Nephron progenitor cell (in vitro differentiated cells): ENCODE measurements at places on chromosomes 1 and 21.

DNA sequence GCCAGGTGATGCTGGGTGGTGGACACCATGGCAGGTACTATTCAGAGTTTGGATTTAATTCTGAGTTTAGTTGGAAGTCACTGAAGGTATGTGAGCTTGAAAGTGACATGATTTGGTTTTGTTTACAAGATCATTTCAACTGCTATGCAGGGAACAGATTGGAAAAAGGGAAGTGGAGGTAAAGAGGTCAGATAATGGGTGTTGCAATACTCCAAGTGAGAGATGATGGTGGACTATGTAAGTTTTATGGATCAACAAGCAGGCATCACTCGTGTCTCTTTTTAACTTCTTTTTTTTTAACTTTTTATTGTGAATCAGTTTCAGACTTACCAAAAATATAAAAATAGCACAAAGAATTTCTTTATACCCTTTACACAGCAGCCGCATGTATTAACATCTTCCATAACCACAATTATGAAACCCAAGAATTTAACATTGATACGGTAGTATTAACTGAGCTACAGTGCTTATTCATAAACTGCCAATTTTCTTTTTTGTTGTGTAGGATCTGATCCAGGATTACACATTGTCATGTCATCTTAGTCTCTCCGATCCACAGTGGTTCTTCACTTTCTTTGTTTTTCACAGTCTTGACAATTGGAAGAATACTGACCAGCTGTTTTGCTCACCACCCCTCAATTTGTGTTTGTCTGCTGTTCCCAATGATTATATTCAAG is 24.9 kb upstream of the NHLH2 start:
- no peak overlapping the region for H3K27ac ChIP-seq
- peaks cover 16% of the 10 kb centered on the region for H3K4me1 ChIP-seq
- no peaks in the 10 kb centered on the region for H3K36me3 ChIP-seq
- DNase-seq, result no peak
- H3K27me3 ChIP-seq, result no peaks in the 10 kb centered on the region

GRCh38 chr1:98910827-98911226 is 93.8 kb downstream of the PLPPR5 start:
- H3K27ac ChIP-seq, result no peak overlapping the region
- H3K4me1 ChIP-seq, result peaks cover 13% of the 10 kb centered on the region
- no peak overlapping the region for H3K4me3 ChIP-seq
- DNase-seq, result no peak
- H3K27me3 ChIP-seq, result no peaks in the 10 kb centered on the region

GRCh38 chr1:46013581-46013980 is 118.8 kb downstream of the PIK3R3 start:
- no peak overlapping the region for H3K4me3 ChIP-seq
- H3K27me3 ChIP-seq, result no peaks in the 10 kb centered on the region
- H3K4me1 ChIP-seq, result no peaks in the 10 kb centered on the region
- peaks cover 55% of the 10 kb centered on the region for H3K36me3 ChIP-seq
- DNase-seq, result no peak

DNA sequence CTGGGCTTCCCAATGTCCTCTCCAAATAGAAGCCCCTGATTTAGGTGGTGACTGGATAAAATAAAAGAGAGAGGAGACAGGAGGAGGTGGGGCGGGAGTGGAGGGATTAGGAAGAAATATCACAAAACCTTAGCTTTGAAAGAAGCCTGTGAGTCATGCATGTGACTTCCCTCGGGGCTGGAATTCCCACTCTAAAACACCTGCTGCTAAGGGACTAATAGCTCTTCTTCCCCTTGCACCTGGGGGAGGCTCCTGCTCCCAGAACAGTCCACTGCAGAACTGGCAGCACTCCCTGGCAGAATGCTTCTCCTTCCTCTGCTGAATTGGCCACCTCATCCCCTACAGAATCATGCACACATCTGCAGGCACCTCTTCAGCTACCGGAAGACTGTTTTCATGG is 207.2 kb downstream of the ATG4C start:
- no peak for DNase-seq
- peaks cover 10% of the 10 kb centered on the region for H3K27me3 ChIP-seq
- no peak overlapping the region for H3K4me3 ChIP-seq
- peaks cover 9% of the 10 kb centered on the region for H3K4me1 ChIP-seq
- H3K36me3 ChIP-seq, result no peaks in the 10 kb centered on the region

DNA sequence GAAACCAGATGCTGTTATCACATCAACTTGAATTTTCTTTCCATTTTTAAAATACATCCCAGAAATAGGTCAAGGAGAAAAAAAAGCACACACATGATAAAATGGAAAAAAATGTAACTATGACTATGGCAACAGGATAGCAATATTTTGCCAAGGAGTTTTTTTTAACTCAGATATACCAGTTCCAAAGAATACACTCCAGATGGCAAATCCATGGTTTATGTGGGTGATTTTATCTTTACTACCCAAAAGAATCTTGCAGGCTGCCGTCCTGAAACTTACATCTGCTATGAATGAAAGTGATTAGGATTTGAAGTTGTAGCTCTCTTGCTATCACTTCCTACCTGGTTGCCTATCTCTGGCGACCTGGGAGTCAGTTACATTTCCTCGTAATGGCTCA is 91.0 kb upstream of the PLPPR4 start:
- H3K4me1 ChIP-seq, result no peaks in the 10 kb centered on the region
- no peak for DNase-seq
- H3K27ac ChIP-seq, result no peak overlapping the region
- no peaks in the 10 kb centered on the region for H3K36me3 ChIP-seq
- H3K27me3 ChIP-seq, result no peaks in the 10 kb centered on the region
- no peak overlapping the region for H3K4me3 ChIP-seq

DNA sequence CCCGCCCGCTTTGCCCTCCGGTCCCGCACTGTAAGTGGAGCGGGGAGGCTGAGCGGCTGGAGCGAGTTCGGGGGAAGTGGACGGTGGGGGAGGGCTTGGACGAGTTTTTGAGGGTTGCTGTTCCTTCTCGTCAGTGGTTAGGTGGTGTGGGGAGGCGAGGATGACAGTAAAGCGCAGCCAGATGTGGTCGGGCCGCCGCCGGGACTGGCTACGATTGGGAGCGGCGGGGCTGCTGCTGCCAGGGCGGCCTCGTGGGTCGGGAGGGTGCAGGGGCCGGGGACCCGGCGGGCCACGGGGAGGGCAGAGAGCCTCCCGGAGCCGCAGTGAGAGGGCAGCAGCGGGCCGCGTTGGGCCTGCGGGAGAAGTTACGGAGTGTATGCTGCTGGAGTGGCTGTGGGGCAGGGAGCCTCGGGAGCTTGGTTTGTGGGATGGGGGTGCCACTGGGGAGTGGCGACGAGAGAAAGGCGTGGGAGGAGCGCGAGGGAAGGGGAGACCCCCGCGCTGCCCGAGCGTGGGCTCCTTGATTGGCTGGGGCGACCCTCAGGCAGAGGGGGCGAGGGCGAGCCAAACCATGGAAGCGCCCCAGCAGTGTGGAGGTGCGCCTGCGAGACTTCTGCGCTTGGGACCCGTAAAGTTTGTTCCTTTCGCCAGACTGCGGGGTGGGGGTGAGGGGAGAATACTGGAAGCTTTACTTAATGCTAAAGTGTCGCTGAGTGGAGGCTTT is 2.1 kb downstream of the ADGRL2 start:
- peaks cover 56% of the 10 kb centered on the region for H3K4me1 ChIP-seq
- H3K4me3 ChIP-seq, result peak overlapping the region; percentile 98
- peak; percentile 72 for DNase-seq
- H3K27ac ChIP-seq, result peak overlapping the region; percentile 97
- H3K27me3 ChIP-seq, result peaks cover 3% of the 10 kb centered on the region

GRCh38 chr1:202935844-202936243 is 8.8 kb upstream of the KLHL12 start:
- peaks cover 24% of the 10 kb centered on the region for H3K27me3 ChIP-seq
- DNase-seq, result no peak
- H3K27ac ChIP-seq, result no peak overlapping the region
- peaks cover 3% of the 10 kb centered on the region for H3K36me3 ChIP-seq
- no peak overlapping the region for H3K4me3 ChIP-seq
- H3K4me1 ChIP-seq, result no peaks in the 10 kb centered on the region
